ENCODE measurements at places on chromosomes 1 and 21.

DNA sequence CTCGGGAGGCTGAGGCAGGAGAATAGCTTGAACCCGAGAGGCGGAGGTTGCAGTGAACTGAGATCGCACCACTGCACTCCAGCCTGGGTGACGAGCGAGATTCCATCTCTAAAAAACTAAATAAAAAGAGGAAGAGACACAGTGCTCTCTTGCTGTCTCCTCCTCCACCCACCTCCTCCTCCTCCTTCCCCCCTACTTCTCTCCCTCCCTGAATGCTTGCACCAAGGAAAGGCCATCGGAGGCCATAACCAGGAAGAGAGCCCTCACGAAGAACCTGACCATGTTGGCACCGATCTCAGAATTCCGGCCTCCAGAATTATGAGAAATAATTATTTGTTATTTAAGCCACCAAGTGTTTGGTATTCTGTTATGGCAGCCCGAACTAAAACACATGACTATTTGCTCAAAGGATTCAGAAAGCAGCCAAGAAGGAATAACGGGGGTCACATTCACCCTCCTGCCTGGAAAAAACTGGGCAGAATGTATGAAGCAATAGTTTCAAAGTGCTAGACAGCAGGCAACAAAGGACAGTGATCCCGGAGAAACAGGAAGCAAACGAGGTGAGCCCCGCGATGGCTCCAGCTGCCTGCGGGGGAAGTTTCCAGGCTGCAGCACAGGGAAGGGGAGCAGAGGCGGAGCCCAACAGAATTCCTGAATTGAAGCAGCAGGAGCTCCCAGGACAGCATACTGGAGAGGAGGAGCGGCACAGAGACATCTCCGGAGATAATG, 35.8 kb downstream of the LDLRAD1 start:
- DNase-seq = no peak

DNA sequence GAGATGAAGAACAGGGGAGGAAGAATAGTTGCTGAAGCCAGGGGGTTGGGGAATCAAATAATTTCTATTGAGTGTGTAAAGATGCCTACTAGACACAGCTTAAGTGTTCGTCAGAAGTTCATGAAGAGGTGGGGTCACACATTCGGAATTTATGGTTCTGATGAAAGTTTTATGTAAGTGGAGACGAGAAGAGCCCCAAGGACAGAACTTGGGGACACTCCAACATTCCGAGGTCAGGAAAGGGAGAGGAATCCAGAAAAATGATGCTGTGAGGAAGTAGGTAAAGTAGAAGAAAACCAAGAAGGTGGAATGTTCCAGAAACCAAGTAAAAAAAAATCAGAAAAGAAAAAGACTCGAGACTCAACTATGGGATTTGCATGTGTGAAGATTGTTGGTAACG, 272.5 kb downstream of the SIPA1L2 start:
- no peak for DNase-seq

GRCh38 chr1:245763873-245764331, 609.1 kb downstream of the KIF26B start:
- no peak for DNase-seq

DNA sequence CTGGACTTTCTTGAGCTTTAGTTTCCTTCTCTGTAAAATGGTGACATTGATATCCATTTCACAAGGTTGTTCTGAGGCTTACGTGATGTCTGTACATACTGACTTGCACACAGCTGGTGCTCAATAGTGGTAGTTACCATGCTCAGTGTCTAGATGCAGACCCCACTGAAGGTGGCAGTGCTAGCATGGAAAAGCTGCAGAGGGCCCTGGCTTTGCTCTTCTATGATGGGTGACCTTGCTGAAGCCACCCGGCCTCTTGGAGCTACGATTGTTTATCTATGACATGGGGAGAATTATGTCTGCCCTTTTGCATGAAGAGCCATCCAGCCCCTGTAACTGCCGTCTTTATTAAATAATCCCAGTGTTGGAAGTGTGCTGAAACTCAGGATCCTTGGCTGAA, 131.8 kb downstream of the PLXNA2 start:
- DNase-seq = no peak

DNA sequence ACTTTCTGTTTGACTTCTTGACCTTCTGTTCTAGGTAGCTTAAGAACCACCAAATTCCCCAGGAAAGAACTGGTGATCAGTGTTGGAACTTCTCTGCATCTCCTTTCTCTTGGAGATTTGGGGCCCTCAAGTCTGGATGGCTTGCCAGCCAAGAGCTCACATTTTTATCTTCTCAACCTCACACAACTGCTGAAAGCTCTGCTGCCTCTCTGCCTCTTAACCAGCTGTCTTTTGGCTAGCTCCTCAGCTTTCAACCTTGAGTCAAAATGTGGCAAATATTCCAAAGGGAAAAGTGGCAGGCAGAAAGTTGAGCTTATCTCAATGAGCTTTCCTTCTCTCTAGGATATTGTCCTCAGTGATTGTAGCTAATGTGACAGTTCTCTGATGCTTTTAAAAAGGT, 89.2 kb upstream of the CCDC190 start:
- DNase-seq = no peak

DNA sequence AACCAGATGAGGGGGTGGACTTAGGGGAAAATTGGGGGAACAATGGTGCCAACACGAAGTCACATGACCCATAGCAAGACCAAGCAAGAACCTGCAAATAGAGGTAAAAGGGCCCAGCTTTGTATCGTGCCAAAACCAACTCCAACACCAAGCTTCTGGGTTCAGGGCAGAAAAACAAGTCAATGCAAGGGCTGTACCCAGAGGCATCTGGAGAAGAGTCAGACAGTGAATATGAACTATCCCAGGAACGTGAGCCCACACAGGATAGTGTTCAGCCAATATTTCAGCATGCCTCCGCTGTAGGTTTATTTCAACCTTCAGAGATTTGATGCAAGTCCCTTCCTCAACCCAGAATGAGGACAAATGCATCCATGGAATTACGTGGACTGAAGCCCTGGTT, 15.0 kb upstream of the ZMYM6 start:
- DNase-seq = no peak

DNA sequence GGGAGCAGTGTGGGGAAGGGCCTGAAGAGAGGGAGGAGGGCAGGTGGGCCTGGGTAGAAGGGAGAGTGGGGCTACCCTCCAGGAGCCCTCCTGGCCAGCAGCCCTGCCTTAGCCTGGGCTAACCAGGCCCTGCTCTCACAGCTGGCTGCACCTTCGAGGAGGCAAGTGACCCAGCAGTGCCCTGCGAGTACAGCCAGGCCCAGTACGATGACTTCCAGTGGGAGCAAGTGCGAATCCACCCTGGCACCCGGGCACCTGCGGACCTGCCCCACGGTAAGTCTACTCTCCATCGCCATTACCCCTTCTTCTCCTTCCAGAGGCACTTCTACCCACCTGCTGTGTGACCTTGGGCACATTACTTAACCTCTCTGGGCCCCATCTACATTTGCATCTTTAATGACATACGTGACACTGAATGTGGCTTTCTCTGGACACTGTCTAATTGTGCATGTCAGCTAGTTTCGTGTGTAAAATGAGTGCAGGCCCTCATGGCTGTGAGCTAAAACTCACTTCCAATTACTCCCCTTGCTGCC, 18.9 kb downstream of the PTPRU start:
- no peak for DNase-seq

GRCh38 chr1:8461351-8462110, 143.6 kb downstream of the SLC45A1 start:
- DNase-seq = no peak
